ENCODE measurements at places on chromosomes 4 and X.

GRCh38 chrX:110081740-110082139, 78.8 kb downstream of the TMEM164 start:
- DNase-seq: no peak

DNA sequence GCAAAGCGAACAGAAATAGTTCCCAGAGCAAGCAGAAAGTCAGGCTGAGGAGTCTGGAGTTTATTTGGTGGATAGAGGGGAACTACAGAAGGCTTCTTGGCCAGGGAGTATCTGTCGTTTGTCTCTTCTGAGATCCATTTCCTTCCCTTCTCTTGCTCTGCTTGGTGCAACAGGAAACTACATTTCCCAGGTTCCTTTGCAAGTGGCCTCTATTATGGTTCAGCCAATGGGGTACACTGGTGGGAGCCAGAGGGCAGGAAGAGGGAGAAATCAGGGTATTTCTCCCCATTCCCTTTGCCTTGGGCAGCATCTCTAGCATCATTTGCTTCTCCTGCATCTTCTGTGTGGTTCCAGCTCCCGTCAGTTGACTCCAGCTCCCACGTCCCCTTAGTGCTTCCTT, 142.1 kb downstream of the BCOR start:
- no peak for DNase-seq

- no peak for DNase-seq
These were observed 7.0 kb upstream of the TRPC5OS start for GRCh38 chrX:111868726-111869638.

- no peak for DNase-seq
These were observed 11.5 kb downstream of the SMAD1 start for GRCh38 chr4:145493166-145493565.

GRCh38 chr4:149754526-149754925, 61.1 kb downstream of the IQCM start:
- no peak for DNase-seq

GRCh38 chr4:10837151-10837550, 152.6 kb upstream of the CLNK start:
- no peak for DNase-seq

GRCh38 chr4:11881364-11881763, 452.7 kb upstream of the HS3ST1 start:
- no peak for DNase-seq

GRCh38 chr4:55468724-55469123, 73.0 kb downstream of the TMEM165 start:
- DNase-seq: no peak

GRCh38 chrX:65451663-65452062, 82.9 kb downstream of the LAS1L start:
- DNase-seq: peak; percentile 2

GRCh38 chrX:17549107-17549651, 174.2 kb downstream of the NHS start:
- DNase-seq: no peak

DNA sequence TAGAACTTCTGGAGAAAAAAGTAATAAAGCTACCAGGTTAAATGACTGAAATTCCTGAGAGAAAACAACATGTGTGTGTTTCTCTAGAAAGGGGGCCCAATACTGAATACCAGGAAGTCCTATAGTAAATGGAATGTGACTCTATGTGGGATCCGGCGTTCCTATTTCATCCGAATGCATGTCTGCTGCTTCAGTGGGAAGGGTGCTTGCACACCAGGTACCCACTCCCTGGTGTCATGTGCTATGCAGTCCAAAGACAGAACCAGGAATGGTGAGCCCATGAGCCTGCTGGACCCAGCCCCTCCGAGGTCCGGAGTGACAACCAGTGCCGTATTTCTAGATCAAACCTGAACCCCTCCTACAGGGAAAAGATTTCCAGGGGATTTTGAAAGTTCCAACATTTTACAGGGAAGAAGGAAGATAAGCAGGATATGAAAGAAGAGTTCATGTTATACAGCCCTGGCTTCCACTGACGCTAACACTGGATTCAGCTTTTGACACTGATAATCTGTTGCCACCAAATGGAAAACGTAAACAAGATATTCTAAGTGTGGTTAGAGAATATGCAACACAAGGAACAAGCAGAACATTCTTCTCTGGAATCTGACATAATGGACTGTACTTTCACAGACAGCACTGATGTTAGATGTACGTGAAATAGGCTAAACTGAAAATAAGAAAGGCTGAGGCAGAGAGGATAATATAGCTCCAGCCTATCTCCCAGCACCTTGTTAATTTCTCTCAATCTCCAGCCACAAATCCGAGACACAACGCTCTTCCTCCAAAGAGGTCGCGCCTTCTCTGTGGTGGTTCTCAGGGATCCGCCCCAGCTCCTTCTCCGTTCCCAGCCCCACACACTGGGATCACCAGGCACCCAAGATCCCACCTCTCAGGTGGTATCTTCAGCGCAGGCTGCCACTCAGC, 725 bp upstream of the CXCL1 start:
- DNase-seq: no peak

DNA sequence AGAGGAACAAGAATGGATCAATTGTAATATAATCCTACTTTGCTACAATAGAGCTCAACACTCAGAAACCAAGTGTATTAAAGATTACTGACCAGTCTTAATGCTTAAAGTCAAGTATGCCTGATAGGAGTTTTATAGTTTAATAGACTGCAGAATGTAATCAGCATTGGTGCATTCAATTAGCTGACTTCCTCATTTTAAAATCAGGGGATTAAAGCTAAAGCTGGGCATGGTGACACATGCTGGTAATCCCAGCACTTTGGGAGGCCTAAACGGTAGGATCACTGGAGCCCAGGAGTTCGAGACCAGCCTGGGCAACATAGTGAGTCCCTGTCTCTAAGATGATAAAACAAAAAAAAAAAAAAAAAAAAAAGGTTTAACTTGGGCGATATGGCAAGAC, 10.8 kb downstream of the HNRNPDL start:
- DNase-seq: no peak

DNA sequence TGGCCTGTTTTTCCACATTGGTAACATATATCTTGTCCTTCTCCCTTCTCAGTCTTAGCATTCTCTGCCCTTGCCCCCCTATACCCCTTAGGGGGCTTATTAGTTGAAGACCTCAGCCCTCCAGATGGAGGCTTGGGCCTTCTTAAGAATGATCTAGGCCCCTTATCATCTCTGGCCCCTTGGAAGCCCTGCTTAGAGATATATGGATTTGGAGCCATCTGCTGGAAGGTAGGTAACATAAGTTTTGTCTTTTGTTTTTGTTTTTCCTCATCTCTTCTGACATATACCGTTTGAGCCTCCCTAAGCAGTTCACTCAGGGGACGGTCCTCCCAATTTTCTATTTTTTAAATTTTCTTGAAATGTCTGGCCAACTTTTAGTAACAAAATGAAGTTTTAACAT, 48.3 kb upstream of the NAP1L2 start:
- no peak for DNase-seq

DNA sequence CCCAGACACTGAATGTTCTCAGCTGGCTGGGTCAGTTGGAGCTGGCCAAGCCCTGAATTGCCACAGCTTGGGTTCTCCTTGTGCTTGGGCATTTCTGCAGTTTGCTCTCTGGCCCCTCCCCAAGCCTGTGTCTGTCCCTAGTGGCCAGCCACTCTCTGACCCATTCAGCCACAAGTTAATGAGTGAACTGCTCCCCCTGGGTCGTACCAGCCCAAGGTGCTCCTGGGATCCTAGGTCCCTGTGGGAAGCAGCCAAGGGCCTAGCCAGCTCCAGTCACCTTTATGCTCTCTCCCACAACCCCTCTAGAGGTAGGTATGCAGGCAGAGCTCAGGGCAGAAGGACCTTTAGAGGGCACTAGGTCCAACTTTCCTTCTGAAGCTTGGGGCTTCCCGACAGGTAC, 51.5 kb downstream of the STARD8 start:
- DNase-seq: no peak

DNA sequence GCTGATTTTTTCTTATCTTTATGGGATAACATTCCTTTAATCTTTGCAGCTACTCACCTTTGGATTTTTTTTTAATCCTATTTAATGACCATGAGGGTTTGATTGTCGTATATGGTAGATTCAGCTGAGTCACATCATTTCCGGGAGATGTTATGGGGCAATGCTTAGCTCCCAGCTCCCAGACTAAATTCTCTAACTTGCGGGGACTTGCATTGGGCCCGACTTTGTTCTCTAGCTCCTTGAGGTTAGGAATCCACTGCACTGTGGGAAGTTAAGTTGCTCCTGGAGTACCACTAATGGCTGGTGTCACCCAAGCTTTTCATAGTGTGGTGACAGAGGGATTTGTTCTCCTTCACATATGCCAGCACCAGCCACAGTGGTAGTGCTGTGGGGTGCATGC, 287.4 kb downstream of the TECRL start:
- DNase-seq: no peak

- DNase-seq: no peak
These were observed 57.4 kb downstream of the DCK start for GRCh38 chr4:71050809-71051208.

DNA sequence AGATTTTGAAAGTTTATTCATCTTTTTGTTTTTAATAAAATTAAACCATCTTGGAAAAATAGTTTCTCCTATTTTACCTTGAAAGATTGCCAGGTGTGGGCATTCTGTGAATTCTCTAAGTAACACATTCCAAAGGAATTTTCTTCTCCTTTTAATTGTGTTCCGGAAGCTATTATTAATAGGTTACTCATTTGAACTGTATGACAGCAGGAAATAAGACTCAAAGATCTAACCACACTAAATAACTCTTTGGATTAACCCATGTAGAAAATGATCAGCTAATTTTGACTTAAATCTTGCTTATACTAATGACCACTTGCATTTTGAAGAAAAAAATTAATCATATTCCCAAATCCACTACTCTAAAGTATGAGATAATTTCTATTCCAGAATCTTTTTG, 17.6 kb upstream of the CCNI start:
- DNase-seq: no peak

GRCh38 chr4:185800266-185800945, 11.6 kb downstream of the SORBS2 start:
- DNase-seq: no peak

DNA sequence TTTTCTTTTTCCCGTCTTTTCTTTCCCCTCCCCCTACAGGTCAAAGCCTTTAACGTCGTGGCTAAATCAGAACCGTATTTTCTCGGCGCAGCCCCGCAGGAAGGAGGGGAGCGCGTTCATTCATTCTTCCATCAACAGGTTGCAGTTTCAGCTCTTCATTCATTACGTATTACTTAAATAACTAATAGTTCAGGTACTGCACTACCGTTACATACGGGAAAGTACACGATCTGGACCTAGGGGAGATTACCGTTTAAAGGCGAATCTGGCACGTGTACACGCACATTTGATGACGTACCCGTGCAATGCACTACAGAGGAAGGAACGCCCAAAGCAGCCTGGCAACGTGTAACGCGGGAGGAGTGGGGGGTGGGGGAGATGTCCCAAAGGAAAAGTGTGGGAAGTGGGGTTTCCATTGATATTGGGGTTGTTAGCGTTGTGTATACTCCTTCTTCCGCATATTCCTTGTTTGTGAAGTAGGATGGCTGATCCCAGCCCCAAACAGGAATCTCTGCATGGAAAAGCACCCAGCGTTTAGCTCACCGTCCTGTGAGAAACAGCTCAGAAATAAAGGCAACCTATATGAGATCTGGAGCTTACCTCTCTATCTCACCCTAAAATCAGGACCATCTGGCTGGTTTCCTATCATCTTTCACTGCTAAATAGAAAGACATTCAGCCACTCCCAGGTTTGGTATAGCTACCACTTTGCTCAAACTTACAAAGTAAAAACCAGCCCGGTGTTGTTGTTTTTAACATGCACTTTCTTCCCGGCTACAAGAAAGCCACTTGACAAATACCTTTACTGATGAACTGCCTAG, 585 bp upstream of the SEC24D start:
- DNase-seq: no peak

GRCh38 chr4:48772556-48772955, 7.5 kb downstream of the FRYL start:
- no peak for DNase-seq

- DNase-seq: no peak
These were observed 3.8 kb downstream of the ARHGAP10 start for GRCh38 chr4:147735413-147736301.
